ENCODE measurements at places on chromosomes 6 and 20. TPM values are rescaled to one million over a fixed set of nuclear protein-coding genes. Genes with fewer than 3 reads are reported as not detected.
A peak's percentile ranks its signal among the peaks of the same experiment; 100 is the strongest.

The STK4 gene
- 28.0 TPM for total RNA-seq

GRCh38 chr20:41508335-41508734, 109.8 kb downstream of the CHD6 start:
- DNase-seq: no peak

- peak; percentile 63 for DNase-seq
These were observed 70.9 kb downstream of the STK35 start for GRCh38 chr20:2172305-2173175.

GRCh38 chr6:156886409-156886808, 109.2 kb downstream of the ARID1B start:
- DNase-seq: no peak

The C20orf141 gene
- 0.32 TPM for total RNA-seq

The USP49 gene
- total RNA-seq: 3.0 TPM

DNA sequence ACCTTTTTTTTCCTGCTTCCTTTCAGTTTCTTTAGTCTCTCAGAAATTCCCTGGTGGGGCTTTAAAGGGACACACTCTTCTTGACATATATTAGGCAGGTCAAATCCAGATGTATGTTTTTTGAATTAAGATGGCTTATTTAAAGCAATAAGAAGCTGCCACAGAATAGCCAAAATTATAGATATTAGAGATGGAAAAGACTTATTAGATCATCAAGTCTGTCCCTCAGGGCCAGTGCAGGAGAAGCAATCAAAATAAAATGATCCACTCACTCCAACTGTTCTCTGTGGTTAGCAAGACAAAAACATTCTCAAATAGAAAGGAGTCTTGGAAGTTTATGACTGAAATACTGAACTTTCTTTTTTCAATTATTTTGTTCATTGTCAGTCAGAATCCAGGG, 462.8 kb downstream of the CDC5L start:
- DNase-seq: no peak

The CST4 gene
- total RNA-seq: 0.32 TPM

GRCh38 chr6:116003668-116004067, 57.0 kb downstream of the FRK start:
- DNase-seq: no peak

DNA sequence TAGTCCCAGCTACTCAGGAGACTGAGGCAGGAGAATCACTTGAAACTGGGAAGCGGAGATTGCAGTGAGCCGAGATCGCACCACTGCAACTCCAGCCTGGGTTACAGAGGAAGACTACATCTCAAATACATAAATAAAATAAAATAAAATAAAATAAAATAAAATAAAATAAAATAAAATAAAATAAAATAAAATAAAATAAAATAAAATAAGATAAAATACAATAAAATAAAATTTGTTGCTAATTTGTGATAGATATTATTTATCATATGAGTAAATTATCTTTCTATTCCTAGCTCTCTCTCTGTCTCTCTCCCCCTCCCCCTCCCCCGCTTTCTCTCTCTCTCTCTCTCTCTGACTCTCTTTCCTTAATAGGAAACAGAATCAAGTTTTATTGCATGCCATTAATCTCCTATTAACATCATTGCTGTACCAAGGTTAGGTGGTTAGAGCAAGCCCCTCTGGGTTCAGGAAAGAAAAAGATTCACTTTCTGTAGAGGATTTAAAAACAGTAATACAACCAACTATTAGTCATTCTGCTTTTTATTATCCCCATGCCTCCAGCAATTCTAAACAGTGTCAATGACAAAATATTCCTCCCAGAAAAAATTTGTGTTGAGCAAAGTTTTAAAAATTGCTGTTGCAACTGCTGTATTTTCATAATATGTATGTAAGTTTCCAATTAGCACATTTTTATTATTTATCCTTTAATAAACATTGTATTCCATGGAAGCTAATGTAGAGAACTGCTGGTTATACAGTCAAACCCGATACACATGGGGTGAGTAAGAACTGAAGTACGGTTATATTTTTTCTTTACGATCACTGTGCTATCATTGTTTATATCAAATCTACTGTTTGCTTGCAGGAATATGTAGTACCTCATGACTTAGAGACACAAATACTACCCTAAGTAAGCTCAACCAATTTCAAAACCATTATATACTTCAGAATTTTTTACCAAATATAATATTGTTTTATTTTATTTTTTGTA, 22.1 kb downstream of the BMP5 start:
- peak; percentile 59 for DNase-seq

DNA sequence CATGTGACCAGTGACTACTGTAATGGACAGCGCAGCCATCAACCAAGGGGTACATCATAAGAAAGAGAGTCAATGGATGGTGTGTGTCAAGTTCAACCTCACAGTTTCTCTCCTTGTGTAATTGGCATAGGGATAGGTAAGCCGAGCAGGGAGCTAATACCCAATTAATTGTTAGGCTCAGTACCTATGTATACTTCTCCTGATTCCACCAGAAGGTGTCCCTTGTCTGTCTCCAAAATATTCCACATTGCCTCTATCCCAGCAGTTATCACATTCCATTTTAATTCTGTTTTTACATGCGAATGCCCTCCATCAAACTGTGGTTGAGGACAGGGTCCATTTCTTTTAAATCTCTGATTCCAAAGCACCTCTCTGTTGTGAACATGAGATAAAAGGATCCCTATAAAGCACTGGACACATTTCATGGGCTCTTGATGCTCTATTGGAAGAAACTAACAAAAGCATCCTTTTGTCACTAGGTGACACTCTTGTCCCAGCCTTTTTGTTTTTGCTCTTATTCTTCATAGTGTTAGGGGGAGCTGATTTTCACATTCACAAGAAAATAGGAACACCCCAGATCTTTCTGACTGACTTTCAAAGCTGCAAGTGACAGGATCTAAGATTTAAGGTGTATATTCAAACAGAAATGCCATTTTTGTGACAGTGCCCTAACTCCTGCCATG, 38.9 kb downstream of the FBXO9 start:
- DNase-seq: no peak

The CLPSL1 gene
- not detected for total RNA-seq

The PGC gene
- not detected for total RNA-seq

DNA sequence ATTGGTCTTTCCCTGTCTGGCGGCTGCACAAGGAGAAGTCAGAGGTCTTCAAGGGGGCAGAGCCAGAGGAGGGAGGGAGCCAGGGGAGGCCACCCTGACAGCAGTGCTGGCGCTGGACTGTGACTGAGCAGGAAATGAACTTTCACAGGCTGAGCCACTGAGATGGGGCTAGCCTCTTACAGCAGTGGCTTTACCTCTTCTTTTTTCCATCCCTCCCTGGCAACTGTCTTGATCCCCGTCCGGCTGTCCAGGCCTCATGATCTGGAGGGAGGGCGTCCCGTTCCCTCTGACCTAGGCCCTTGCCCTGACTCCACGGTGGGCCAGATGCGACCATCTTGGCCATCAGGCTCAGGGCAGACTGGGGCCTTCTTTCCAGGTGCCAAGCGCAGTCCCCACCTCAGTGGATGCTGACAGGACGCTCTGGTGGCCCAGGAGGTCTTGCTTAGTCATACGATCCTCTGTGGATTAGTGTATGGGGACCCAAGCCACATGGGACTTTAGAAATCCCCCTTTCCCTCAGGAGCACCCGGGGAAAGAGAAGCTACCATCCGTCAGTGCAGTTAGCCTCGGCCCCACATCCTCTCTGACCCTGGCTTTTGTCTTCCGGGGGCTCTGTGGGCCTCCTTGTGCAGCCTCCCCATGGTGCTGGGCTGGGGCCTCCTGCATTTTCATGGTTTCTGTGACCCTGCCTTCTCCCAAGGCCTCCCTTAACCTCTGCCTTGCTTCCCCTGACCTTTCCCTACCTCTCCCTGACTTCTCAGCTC, 57.4 kb upstream of the CCDC167 start:
- no peak for DNase-seq

The EPHA7 gene
- total RNA-seq: 0.32 TPM

DNA sequence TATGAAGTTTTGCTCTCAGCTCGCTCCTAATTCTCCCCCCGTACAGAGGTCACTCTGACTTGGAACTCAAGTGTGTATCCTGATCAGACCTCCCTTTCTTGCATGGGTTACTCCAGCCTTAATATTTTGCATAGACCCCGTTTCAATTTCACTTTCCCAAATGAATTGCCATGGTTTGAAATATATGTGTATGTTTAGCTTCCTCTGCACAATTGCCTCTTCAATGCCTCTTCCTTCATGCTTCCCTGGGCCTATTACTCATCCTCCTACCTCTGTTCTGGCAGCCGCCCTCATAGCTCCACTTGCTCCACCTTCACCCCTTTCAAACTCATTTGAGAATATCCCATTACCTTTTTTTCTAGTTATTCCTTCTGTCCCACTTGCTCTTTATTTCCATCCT, 90.0 kb upstream of the SAMD5 start:
- no peak for DNase-seq

The TNFRSF6B gene
- total RNA-seq: 31.5 TPM

- DNase-seq: peak; percentile 34
These were observed 3.5 kb upstream of the MAPK13 start for GRCh38 chr6:36126553-36127458.

DNA sequence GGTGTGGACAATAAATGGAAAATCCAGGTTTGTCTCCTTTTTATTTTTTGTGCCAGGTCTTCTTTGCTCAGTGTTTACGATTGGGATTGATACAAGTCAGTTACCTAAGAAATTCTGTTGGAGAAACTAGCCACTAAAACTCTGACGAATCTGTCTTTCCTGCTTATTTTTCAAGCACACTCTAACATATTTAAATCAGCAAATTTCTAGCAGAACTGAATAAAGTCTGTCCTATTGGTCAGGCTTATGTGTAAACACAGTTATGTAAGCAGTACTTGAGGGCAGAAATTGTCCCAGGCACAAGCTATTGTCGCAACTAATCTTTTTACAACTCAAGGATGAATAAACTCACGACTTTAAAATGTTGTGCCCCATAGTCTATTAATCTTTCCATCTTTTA, 12.1 kb upstream of the EXOC2 start:
- no peak for DNase-seq

- peak; percentile 75 for DNase-seq
These were observed 117.3 kb downstream of the TMEM170B start for GRCh38 chr6:11654876-11655275.

DNA sequence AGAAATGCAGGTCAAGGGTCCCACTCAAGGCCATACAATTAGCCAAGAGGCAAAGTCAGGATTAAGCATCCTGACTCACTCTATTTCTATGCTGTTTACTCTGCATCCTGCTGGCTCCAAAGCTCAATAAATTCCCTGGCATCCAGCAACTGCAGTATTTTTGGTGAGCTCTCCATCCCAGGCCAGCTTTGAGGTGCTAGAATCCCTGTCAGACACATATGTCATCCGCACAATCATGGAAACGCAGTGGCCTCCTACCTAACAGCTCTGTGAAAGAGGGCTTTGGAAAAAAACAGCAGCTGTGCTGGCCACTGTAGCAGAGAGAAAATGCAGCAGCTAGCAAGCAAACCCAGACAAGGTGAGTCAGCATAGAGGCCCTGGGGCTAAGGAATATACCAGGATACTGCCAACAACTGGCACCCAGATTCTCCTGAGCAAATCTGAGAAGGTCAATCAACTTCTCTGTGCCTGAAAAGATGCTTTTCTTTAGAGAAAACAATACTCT, 58.4 kb downstream of the ANKEF1 start:
- peak; percentile 59 for DNase-seq

DNA sequence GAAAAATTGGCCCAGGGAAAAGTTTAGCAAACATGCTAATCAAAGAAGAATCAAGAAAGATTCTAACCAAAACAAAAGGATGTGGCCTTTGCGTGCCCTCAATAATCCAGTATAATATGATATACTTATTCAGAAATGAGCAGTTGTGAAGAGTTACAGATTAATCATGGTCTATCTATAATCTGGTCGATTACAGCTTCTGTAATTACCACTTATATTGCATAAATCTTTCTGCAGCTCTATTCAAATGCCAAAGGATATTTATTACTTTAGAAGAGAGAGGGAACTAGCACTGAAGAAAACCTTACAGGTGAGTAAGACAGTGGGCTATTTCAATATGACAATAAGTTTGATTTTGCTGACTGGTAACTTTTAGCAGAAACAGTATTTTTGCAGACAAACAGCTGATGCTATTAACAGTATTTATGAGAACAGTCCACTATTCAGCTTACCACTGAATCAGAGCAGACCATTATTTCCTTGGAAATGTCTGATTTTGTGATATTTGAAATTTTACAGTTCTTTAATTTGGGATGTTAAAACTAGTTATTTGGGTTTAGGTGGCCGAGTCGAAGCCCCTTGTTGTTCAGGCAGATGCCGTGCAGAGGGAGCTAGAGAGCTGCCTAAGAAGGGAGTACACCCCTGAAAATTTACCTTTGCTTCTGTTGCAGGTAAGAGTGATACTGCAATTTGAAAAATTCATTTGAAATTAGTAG, 92.2 kb downstream of the CEP57L1 start:
- DNase-seq: peak; percentile 44

The TRIM26 gene
- total RNA-seq: 21.2 TPM

DNA sequence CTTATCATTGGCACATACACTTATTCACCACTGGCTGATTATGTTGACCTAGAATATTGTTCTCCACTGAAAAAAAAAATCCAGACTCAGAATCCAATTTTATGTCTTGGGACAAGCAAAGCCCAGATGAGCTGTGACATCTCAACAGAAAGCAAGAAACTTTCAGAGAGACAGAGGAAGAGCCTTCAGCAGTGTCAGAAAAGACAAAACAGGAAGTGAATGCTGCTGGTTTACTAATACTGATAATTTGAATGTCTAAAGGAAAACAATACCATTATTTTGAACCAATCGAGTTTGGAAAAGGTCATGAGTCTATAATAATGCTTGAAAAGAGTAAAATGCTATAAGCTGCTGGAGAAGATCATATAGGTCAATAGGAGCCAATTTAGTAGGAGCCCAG, 179.8 kb upstream of the RIMS1 start:
- no peak for DNase-seq

- DNase-seq: no peak
These were observed 248.2 kb downstream of the KHDC1L start for GRCh38 chr6:72977114-72977513.

The NR2E1 gene
- total RNA-seq: not detected

DNA sequence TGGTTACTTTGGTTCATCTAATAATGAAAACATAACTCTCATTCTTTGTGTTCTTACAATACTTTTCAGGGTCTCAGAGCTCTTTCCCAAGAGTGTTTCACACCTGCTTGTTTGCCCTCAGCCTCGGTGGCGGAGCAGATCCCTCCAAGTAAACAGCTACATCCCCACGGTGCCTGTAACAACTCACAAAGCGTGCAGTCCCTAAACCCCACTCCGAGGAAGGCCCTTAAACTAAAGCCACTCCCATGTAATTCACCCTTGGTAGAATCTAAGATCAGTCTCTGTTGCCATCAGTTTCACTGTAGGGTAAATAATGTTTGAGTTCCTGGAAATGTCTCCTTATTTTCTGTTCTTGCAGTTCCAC, 101.1 kb downstream of the TFAP2A start:
- no peak for DNase-seq

The CFAP61 gene
- total RNA-seq: 0.43 TPM

The HTR1E gene
- not detected for total RNA-seq

- DNase-seq: no peak
These were observed 3.4 kb downstream of the MICAL1 start for GRCh38 chr6:109452181-109452580.

The TPD52L1 gene
- 9.7 TPM for total RNA-seq

GRCh38 chr6:41638002-41638934, at the start of gene MDFI:
Gene MDFI, plus strand, starts transcription at chr6:41638468. Its CDS starts 282 bp downstream, at chr6:41638750.
- DNase-seq: no peak

The SPTLC3 gene
- 0.97 TPM for total RNA-seq

- peak; percentile 76 for DNase-seq
These were observed 100.7 kb upstream of the PTPN1 start for GRCh38 chr20:50409495-50409894.

All from fibroblast of villous mesenchyme (primary cell).